ENCODE measurements at places on chromosomes 11 and 22.

DNA sequence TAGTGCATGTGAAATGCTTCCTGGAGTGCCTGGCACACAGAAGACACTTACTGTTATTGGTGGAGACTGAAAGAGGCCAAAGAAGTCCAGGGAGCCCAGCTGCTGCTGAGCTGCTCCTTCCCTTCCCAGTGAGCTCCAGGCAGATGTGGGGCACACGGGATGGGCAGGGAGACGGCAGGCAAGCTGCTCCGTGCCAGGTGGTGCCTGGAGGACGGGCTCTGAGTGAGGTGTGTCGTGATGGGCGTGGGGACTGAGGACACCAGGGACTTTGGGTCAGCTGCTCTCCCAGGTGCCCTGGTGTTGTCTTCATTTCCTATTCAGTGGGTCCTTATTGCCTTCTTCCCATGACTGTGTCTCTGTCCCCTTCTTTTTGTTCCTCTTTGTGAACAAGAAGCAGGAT, 19.5 kb downstream of the TAB1 start:
- DNase-seq, result no peak

DNA sequence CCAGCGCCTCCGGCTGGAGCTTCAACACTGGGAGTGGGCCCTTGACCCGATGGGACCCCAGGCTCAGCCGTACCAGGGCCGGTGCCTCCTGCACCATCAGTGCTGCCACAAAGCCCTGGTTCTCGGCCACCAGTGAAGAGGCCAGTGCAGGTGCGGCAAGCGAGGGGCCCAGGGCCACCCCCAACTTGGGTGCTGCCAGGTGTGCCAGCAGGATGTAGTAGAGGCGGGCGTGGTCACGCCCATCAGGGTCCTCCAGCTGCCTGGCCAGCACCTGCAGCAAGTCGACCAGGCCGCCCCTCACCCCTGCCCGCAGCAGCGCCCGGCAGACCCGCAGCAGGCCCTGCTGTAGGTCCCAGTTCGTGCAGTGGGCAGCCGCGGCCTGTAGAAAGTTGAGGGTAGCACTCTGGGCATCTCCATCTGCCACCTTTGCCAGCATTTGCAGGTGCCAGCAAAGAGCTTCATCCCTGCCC, 2.3 kb downstream of the AP5B1 start:
- DNase-seq, result no peak

DNA sequence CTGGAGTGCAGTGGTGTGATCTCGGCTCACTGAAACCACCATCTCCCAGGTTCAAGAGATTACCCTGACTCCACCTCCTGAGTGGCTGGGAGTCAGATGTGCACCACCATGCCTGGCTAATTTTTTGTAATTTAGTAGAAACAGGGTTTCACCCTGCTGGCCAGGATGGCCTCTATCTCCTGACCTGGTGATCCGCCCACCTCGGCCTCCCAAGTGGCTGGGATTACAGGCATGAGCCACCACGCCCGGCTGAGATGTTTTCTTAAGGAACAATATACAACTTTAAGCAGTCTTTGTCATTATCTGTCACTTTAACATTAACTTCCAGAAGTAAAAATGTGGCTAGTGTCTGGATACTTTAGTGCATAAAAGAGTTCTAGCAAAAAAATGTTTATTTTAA, 272.6 kb upstream of the FAT3 start:
- DNase-seq, result no peak

DNA sequence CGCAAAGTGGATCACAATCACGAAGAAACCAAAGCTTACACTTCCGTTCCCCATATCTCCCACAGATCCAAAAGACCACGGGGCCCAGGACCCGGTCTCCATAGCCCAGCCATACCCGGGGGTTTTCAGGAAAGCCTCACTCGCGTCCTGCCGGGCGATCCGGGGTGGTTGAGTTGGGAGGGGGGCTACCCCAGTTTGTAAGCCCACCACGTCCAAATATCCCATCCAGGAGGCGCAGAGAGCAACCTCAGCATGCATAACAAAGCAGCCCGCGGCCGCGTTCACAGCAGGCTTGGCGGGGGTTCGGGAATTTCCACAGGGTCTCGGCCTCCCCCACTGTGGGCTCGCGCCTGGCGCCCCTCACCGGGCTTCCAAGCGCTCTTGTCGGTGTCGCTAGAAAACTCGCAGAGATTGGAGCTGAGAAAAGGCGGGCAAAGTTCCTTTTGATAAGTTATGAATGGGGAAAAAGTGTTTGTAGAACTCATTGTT, 9.5 kb downstream of the SDF2L1 start:
- DNase-seq, result no peak

GRCh38 chr22:20785415-20785814, 11.5 kb downstream of the SERPIND1 start:
- DNase-seq, result no peak

- peak; percentile 4 for DNase-seq
Observed at GRCh38 chr11:116454020-116454645, 318.7 kb downstream of the BUD13 start.

- no peak for DNase-seq
Observed at GRCh38 chr11:57214494-57214893, 22.6 kb downstream of the APLNR start.

DNA sequence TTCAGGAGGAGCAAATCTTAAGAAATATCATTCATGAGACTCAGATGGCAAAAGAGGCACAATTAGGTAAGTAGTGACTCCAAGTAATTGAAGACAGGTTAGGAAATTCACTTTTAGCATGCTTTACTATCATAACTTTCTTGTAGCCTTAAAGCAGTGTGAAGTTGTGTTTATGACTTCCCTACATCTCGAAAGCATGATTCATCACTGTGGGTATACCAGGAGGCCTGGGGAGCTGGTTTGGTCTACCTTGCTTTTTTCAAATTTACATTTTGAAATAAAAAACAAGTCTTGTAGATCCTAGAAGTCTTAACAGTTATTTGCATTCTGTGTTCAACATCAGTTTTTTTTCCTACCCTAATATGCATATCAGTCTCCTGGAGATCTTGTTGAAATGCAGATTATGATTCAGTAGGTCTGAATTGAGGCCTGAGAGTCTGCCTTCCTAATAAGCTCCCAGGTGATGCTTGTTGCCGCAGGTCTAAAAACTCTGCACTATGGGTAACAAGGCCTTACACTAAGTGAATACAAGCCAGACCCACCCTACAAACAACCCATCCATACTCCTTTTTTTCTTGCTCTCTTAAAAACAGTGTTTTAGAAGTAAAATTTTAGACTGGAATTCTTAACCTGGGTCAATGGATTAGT, 41.4 kb downstream of the TTC17 start:
- DNase-seq, result no peak

GRCh38 chr11:130402570-130402969, 25.8 kb downstream of the ADAMTS8 start:
- no peak for DNase-seq

DNA sequence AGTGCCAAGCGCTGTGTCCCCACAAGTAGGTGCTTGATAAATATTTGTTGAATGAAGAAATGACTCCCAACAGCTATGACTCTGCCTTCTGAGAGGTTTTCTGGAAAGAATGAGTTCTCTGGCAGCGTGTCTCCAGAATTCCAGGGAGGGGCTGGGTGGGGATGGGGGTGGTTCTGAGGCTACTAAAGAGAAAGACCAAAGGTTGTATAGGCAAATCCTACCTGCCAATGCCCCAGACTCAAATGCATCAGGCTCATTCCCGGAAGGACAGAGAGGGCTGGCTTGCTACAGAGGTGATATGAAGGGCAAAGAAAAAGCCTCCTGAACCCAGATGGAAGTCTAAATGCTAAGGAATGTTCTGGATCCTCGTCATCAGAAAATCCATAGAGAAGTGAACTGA, 1.9 kb downstream of the DUSP18 start:
- no peak for DNase-seq

DNA sequence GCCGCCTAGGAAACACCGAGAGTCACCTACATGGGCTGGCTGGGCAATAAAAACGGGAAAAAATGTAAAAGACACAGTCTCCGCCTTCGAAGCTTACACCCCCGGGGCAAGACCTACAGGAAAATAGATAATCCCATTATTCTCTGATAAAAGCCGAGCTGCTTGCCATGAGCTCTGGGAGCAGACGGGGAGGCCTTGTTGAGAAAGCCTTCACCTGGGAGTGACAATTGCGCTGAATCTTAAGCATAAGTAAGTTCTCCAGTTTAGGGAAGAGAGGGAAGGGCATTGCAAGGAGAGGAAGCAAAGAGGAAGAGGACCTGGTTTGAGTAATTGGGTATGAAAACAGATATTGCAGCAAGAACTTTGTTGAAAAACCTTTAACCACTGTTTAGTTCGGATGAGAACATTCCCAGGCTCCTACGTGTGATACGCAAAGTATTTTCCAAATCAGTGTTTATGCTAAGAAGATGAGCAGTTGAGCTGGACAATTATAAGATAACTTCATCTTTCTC, 813 bp upstream of the BTBD10 start:
- no peak for DNase-seq

GRCh38 chr11:46381048-46381818, at the start of gene MDK:
MDK (plus strand) TSS chr11:46381669; CDS start chr11:46382058, 389 bp downstream.
- no peak for DNase-seq

GRCh38 chr11:10456519-10456918, 1.5 kb downstream of the AMPD3 start:
- DNase-seq, result no peak

- DNase-seq, result no peak
Observed at GRCh38 chr11:48366365-48366764, at the start of gene OR4C5. OR4C5 (minus strand) TSS chr11:48366465; CDS start chr11:48366465, 0 bp downstream.

DNA sequence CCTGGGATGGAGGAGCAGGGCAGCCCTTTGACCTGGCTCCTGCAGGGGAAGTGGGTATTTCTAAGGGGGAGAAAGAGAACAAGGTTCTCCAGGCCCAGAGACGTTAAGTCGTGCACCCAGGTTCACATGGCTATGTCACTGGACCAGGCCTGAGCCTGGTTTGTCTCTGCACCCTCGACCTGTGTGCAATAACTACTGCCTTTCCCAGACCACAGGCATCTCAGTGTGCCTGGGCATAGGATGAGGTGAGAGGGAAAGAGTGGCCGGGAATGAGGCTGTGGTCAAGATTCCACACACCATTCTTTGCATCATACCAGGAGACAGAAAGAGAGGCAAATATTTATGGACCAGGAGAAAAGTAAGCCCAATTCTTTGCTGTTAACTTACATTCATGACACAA, 66.8 kb downstream of the PRR5L start:
- DNase-seq, result no peak
